GM20000 (cell line): ENCODE measurements at places on chromosomes 13 and 19.

DNA sequence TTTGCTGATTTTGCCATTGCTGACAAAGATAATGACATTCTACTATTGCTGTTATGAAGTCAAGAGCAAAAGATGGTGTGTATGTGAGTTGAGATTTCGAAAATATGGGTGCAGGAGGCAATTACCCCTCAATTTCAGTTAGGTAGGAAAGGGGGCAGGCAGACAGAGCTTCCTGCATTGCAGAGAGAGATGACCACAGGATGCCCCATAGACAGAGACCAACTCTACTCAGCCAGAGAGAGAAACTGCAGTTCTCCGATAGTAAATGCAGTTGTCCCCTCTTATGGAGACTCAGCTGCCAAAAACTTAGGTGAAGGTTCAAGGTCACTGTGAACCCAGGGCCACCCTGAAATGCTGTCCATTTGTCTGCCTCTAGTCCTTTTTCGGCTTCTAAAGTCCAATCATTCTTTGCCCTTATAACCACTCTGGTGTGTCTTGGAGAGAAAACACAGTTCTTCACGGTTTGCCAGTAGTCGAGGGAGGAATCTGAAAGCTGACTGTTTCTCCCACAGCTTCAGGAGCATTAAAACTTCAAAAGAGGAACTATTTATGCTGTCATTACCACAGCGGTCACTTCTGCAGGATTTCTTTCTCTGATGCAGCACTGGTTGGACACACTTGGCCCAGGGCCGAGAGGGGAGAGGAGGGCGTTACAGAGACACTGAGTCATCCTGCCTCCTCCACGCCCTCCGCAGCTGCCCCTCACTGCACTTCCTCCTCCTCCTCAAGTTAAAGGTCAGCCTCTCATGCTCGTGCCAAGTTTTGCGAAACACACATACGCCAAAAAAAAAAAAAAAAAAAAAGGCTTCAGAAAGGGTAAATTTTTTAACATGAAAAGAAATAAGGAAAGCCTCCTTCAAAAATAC is 264.3 kb downstream of the FOXO1 start:
- DNase-seq = peak; percentile 78

- DNase-seq = no peak
Observed at GRCh38 chr19:44602081-44602480, 11.3 kb upstream of the IGSF23 start.

- no peak for DNase-seq
Observed at GRCh38 chr19:48290401-48290770, 20.5 kb downstream of the ZNF114 start.

DNA sequence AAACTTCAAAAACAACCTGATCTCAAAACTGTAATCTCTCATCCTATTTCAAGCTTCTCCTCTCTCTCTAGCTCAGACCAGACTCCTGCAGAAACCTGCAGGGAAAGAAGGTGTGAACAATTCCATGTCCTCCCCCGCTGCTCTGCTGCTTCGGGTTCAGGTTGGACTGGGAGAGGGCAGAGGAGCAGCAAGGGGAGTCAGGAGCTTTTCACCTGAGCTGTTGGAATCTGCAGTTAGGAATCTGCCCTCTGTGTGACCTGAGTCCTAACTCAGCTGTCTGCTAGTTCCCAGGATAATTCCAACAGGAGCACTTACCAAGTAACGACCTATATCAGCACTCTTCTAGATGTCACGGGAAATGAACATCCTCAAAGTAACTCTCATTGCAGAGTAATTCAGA is 118.3 kb downstream of the DNAJC15 start:
- DNase-seq = no peak

- DNase-seq = no peak
Observed at GRCh38 chr13:23949200-23949599, 51.9 kb upstream of the C1QTNF9B start.

GRCh38 chr13:73366241-73366640 is 307.4 kb downstream of the KLF5 start:
- DNase-seq = no peak

DNA sequence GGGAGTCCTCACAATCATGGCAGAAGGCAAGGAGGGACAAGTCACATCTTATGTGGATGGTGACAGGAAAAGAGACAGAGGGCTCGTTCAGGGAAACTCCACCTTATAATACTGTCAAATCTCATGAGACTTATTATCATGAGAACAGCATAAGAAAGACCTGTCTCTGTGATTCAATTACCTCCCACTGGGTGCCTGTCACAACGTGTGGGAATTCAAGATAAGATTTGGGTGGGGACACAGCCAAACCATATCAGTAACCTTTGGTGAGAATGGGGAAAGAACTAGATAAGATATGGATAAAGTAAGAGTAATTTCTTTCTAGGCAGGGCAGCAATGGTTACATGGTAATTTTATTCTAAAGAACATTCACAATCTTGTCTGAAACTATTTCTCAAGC is 344.9 kb upstream of the KLF12 start:
- DNase-seq = no peak

- no peak for DNase-seq
Observed at GRCh38 chr13:112466132-112467058, 90.2 kb downstream of the SPACA7 start.

- no peak for DNase-seq
Observed at GRCh38 chr13:55439450-55439849, 1701.3 kb upstream of the PRR20A start.

DNA sequence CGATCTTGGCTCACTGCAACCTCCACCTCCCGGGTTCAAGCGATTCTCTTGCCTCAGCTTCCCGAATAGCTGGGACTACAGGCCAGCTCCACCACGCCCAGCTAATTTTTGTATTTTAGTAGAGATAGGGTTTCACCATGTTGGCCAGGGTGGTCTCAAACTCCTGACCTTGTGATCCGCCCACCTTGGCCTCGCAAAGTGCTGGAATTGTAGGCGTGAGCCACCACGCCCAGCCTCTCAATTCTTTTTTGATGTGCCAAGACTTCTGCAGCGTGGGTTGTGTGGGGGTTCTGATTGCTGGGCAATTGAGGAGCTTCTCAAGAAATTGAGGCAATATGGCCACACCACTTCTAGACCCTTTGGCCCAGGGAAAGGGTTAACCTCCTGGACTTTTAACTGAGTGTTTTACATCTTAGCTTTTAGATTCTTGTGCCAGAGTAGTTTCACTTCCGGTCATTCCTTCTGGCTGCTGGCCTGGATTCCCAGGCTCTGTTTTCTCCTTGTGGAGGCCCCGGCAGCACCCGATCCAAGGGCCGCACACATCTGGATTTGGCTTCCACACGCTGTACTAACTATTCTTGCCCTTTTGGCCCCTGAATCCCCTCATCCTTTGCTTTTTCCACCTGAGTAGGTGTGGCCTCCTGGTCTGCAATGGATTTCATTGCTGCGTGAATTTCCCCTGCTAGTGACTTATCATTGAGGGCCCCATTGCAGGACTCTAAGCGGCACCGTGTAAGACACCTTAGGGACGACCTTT is 14.7 kb downstream of the SMARCA4 start:
- no peak for DNase-seq

DNA sequence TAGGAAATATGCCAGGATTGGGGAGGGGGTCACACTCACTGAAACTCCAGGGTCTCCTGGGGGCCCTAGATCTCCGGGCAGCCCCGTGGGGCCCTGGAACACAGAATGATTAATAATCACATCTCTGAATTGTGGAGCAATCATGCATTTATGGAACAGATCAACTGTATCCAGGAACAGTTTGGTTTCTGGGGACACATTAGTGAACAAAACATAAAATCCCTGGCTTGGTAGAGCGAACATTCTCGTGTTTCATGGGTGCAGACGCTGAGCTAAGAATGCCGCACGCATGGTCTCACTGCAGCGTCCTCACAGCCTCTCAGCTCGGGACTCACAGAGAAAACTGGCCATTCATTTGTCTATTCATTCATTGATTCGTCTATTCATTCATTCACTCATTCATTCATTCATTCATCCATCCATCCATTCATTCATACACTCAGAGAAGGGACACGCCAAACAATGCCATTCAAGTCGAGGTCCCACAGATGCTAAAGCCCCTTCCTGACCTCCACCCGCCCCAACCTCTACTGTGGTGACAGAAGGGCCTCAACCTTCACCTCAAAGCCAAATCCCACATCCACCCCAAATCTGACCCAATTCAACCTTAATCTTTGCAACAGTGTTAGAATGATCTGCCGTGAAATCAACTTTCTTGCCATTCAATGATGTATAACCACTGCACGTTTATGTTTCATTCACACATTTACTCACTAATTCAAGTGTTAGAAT is 35.0 kb upstream of the OLFM2 start:
- DNase-seq = no peak
